ENCODE measurements at places on chromosomes 3 and 15.

DNA sequence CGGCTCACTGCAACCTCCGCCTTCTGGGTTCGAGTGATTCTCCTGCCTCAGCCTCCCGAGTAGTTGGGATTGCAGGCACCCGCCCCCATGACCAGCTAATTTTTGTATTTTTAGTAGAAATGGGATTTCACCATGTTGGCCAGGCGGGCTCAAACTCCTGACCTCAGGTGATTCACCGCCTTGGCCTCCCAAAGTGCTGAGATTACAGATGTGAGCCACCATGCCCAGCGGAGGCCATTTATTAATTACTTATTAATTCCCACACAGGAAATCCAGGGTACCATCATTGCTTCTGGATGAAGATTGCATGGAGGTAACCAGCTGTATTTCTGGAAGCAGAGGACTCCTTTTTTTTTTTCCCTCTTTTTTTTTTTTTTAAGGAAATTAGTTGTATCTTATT lies 37.8 kb downstream of the MAP4 start:
- no peak for DNase-seq

GRCh38 chr15:72536506-72536905 lies 62.4 kb downstream of the ARIH1 start:
- DNase-seq = no peak

- no peak for DNase-seq
These were observed 3.7 kb downstream of the DLL4 start for GRCh38 chr15:40932649-40933516.

GRCh38 chr15:91043202-91043874 lies 20.9 kb upstream of the VPS33B start:
- no peak for DNase-seq

DNA sequence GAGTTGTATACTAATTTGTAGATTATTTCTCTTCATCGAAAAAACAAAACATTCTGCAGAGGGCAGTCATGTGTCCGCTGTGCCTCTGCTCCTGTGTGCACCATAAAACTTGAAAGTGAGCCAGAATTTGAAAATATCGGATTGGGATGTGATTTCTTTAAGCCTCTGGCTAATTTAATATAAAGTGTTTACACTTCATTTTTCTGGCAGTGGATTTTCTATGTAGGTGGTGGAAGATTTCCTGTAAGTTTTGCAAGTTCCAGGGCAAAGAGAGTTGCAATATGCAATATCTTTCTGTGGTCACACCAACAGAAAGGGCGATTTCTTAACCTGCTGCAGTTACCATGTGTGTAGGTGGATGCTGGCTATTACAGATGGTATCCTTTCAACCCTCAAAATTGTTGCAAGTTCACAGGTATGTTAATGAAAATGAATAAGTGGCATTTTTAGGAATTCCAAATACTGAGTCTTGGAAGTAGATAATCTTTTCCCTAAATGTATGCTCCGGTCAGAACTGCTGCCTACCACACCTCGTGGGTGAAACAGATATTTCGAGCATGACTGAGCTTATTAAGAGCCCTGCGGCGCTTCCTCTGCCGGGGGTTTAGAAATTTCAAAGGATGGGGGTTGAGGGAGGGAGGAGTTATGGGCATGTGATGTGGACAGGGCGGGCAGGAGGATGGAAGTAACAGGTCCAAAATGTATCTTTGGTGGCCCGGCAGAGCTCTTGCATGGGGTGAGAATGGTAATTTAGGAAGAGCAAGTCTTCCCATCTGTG lies 134.0 kb downstream of the PGPEP1L start:
- no peak for DNase-seq

DNA sequence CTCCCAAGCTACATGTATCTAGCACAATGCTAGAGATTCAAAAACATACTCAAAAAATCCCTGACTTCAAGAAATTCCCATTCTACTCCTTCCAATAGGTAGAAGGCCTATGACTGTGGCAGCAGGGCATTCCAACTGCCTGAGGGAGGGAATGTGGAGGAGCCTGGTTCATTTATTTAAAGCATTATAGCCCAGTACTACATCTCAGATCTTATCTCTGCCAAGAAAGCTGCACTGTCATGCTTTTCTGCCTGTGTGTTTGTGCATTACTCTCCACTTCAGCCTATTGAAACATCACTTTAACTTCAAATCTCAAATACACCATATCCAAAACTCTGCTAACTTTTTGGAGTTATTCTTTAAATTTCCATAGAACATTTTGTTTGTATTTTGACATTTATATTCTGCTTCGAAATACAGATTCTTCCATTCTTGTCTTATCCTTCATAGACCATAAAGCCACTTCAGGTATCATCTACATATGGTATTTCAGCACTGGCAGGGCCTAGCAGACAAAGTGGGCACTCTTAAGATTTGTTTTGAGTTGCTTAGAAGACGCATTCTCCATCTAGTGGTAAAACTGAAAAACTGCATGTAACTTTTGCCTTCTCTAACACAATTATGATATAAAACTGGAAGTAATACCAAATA lies 59.1 kb upstream of the NEDD4 start:
- DNase-seq = no peak

GRCh38 chr3:143249014-143249413 lies 129.4 kb downstream of the CHST2 start:
- no peak for DNase-seq

DNA sequence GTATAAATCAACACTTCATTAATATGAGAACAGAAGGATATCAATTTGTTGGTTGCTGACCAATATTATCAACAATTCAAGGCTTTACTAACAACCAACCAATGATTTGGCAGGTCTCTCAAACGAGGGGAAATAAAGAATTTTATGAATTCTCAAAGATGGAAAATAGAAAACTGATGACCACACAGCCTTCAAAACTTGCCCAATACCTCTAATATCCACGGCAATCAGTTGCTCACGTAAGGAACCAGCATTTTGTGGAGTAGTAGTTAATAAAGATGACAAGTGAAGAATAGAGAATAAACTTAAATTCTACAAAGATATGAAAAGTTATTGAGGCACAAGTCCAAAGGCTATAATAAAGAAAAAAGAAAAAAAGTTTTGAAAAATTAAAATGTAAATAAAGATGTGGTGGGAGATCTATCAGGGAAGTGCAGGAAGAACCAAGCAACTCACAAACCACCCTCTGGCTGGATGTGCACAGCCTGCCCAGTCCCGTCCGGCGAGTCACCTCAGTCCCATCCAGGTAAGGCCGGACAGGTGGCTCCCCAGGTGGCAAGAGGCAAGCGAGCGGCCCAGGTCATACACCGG lies 808 bp downstream of the GK5 start:
- DNase-seq = no peak

- no peak for DNase-seq
These were observed 15.4 kb upstream of the TRIM59 start for GRCh38 chr3:160464971-160465370.

DNA sequence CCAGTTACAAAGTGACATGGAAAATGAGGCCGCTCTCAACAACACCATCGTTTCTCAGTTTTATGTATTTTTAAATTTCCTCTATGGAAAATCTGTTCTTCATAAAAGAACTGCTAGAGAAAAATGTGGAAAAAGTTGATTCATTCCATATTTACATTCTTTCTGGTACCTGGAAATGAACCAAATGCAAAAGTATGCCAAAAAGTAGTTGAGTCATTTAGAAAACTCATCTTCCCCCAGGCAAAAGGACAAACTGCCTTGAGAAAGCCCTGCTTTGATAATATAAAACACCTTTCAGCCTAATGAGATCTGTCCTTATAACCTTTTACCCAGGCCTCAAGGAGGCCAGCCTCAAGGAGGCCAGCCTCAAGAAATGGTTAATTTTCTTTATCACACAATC lies 283.0 kb upstream of the VEPH1 start:
- DNase-seq = no peak

DNA sequence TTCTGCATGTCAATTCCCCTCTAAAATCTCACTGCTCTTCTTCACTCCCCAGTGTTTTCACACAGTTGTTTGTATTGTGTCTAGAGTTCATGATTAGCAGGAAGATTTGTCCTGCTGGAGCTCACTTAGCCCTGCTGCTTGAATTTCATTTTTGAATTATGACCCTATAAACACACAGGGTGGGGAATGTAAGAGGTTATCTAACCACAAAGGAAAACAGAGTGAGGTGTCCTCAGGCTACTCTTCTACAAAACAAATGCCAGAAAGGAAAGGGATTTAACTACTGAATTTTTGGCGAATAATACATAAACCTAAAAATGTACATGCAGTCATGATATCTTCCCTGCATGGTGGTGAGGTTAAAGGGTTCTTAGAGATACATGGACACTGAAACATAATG lies 215.1 kb upstream of the CNTN4 start:
- no peak for DNase-seq

DNA sequence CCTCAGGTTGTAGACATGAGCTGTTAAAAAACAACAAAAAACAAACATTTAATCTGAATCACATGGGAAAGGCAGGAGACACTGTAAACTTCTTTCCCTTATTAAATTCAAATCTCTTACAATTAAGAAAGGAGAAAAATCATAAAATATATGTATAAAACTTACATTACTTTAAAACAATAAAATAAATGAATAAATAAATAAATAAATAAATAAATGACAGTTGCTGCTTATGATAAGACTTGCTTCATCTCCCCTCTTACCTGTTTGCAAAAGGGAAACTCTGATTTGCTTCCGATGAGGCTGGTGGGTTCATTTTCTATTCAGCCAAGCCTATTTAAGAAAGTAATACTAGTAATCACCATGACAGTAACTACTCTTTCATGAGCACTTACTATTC lies 353.4 kb upstream of the TBL1XR1 start:
- DNase-seq = no peak

DNA sequence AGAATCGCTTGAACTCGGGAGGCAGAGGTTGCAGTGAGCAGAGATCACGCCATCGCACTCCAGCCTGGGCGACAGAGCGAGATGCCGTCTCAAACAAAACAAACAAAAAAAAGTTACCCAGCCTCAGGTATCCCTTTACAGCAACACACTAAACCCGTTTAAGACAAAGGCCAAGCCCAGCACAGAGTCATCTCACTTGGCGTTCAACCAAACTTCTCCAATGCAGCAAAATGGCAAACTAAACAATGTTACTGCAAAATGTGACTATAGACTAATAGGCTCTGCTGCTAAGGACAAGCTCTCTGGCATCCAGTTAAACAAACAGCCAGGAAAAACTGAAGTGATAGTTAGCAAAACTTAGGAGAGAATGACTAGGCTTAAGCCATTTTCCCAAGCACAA lies 6.4 kb upstream of the FAM219B start:
- DNase-seq = no peak

- no peak for DNase-seq
These were observed 39.2 kb downstream of the EPHB3 start for GRCh38 chr3:184600685-184601377.

DNA sequence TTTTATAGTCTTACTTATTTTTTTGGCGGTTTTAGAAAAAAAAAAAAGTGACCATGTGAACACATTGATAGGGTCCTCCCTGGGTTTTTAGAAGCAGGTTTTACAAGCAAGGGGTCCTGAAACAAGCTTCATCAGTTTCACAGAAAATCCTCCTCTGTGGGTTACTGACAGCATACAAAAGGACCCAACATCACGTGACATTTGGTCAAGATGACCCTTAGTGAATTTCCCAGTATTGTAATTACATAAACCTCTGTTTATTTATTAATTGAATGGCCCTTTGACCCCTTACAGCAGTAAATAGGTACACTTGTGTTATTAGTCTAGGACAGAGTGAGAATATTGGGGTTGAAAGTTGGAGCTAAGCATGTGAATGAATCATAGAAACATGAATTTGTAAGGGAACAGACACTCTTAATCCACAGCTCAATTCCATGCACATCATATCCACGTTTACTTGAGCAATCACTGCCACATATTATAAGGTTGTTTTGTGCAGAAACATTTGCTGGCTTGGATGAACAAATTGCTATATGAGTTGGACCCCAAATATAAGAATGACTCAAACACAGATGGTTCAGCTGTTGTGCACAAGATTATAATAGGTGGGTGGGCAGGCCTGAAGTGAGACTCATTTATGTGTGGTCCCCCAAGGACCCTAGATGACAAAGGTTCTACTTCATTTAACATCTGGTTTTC lies 137.5 kb downstream of the ZNF385D start:
- DNase-seq = no peak

DNA sequence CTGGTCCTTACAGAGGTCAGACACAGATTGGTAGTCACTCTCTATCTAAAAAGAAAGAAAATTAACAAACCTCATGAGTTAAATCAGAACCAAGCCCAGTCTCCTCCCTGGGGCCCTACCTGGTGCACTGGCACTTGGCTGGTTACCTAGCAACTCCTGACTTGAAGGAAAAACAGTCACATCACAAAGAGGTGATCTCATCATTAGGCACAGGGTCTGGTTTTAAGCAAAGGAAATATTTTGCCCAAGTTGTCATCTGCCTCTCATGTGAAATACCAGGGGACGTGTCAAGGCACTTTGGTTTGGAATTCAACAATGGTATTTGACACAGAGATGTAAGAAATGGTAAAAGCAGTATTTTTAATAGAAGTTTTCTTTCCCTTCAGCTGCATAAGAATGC lies 47.7 kb upstream of the FMN1 start:
- DNase-seq = no peak

DNA sequence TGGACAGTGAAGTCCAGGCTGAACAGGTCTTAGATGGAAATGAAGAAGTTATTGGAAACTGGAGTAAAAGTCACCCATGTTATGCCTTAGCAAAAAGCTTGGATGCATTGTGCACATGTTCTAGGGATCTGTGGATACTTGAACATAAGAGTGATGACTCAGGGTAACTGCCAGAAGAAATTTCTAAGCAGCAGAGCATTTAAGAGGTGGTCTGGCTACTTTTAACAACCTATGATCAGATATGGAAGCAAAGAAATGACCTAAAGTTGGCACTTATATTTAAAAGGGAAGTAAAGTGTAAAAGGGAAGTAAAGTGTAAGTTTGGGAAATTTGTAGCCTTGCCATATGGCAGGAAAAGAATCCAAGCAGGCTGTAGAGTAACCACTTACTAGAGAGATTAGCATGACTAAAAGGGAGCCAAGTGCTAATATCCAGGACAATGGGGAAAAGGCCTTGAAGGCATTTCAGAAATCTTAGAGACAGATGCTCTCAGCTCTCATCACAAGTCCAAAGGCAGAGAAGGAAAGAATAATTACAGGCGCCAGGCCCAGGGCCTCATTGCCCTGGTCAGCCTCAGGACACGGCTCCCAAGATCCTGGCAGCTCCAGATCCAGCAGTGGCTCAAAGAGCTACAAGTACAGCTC lies 73.9 kb upstream of the KCNH8 start:
- DNase-seq = no peak

GRCh38 chr3:33184863-33185262 lies 33.7 kb downstream of the SUSD5 start:
- DNase-seq = no peak

DNA sequence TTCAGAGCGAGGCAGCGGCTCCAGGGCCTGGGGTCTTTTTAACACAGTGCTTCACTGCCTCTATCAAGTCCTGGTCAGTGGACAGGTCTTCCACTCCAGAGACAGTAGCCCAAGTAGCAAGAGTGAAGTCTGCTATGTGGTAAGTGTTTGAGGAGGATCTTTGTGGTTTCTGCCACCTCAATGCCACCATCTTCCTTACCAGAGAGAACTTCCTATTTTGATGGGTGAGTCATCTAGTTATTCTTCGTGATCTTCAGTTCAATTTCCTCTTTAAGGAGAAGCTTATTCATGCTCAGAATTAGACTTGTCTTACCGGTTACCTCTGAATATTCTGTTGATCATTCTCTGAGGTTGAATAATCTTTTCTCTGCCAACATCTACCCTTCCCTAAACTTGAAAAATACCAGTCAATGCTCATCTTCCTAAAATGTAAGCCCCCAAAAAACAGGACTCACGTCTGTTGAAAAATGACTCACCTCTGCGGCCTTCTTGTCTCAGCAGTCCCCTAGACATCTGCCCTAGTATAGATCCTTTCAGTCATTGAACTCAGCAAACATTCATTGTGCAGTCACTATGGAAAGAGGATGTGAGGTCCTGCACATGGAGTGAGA lies 32.2 kb upstream of the BCL6 start:
- peak; percentile 11 for DNase-seq
